Stimulated activated CD4-positive, alpha-beta T cell treated with anti-CD3 and anti-CD28 coated beads, TNF-alpha, amount 100 ng/mL, for 4 hours (primary cell): ENCODE measurements at places on chromosomes 5 and 9.

DNA sequence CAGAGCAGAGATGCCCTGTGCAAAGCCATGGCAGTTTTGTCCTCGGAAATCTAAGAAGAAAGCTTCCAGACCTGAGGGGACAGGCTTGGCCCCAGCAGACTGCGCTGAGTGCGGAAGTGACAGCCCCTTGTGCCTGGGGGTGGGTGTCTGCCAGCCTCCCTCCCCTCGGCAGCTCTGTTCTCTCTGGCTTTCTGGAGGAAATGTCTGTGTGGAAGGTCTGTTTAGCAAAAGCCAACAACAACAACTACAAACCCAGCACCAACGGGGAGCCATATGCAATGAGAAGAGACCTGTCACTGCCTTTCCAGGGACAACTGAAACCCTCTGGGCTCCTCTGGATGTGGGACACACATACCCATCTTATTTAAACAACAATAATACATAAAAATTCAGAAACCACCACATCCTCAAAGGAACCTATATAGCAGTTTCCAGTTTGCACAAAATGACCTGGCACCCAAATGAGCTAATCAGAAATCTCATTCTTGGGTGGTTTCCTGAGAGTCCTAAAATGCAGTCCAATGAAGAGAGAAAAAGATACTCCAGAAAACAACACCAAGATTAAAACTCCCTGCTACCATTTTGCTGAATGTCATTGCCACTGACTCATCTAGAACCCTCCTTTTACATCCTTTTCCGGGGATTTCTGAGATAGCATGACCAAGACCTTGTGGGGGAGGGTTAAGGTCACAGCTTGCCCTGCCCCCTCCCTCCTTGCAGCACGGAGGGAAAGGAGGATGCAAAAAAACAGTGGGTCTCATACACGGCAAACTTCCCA lies 97.7 kb downstream of the AK8 start:
- no peak for DNase-seq

DNA sequence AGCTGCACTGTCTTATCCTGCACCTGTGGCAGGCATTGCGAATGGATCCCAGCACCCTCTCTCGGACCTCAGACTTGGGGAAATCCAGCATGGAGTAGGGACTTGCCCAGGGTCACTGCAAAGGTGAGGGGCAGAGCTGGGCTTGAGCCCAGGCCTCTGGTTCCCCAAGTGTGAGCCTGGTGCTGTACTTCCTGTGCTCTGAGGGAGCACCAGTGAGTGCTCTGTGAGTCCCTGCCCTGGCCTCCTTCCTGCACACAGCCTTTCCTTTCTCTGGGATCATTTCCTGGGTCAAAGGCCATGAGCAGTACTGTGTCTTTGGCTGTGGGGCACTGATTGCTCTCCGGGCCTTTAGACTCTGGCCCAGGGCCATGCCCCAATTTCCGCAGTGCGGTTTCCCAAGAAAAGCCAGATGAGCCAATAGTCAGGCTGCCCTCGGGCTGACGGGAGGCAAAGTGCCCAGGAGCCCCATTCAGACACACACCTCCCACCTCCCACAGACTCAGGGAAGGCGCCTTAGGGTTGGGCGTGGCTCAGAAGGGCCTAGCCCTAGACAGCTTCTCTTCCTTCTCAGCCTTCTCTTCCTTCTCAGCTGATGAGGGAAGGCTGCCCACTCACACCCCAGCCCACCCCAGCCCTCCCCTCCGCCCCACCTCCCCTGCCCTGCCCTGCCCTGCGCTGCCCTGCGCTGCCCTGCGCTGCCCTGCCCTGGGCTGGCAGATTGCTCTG lies 23.3 kb upstream of the TRIM14 start:
- no peak for DNase-seq

GRCh38 chr9:109969011-109969410 lies 189.0 kb downstream of the PALM2AKAP2 start:
- no peak for DNase-seq

GRCh38 chr9:27590651-27591050 lies 17.4 kb upstream of the C9orf72 start:
- DNase-seq: no peak

GRCh38 chr5:78615697-78616096 lies 32.9 kb downstream of the LHFPL2 start:
- DNase-seq: no peak

DNA sequence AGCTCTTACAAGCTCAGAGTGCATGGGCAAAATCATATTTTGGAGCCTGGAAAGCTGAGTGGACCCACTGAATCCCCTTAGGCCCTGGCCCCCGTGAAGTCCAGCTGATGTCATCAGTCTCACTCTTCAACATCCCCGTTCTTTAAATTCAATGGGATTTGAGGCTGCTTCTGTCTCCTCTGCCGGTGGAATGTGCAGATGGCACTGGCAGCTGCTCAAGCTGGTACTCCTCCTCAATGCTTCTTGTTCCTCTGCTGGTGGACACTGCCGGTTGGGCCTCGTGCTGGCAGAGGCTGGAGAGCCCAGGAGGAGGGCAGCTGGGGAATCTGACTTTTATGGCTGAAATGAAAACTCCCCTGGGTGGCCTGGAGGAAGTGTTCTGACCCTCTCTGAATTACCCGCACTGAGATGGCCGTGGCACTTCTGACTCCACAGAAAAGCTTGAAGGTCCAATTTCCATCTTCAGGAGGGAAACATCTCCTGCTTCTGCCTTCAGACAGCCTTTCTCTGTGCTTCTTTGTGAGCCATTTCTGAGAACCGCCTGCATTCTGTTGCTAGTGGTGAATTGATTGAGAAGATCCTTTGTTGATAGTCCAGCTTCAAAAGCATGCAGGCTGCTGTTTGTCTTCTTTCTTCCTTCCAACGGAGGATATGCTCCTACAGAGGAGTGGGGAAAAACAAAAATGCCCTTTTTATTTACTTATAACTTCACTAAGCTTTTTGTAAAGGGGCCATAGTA lies 298.9 kb downstream of the TMEM38B start:
- DNase-seq: no peak

DNA sequence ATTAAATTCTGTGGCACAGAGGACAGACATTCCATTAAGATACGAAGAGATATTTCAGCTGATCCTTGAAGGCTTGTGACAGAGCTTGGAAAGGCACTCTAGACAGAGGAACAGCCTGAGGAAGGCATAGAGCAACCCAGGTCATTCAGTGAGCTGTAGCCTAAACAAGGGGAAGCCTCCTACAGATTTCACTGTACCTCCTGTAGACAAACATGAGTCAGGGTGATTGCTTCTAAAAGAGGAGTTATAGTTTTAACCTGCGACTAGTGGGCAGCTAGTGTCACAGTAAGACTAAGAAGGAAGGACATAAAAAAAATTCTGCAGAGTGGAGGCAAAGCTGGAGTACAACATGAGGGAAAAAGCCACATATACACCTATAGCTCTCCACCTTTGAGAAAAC lies 43.5 kb upstream of the ANKDD1B start:
- DNase-seq: no peak
